ENCODE measurements at places on chromosomes 4 and X.

- no peak for DNase-seq
Measured at GRCh38 chr4:177008071-177008835, 215.5 kb upstream of the VEGFC start.

DNA sequence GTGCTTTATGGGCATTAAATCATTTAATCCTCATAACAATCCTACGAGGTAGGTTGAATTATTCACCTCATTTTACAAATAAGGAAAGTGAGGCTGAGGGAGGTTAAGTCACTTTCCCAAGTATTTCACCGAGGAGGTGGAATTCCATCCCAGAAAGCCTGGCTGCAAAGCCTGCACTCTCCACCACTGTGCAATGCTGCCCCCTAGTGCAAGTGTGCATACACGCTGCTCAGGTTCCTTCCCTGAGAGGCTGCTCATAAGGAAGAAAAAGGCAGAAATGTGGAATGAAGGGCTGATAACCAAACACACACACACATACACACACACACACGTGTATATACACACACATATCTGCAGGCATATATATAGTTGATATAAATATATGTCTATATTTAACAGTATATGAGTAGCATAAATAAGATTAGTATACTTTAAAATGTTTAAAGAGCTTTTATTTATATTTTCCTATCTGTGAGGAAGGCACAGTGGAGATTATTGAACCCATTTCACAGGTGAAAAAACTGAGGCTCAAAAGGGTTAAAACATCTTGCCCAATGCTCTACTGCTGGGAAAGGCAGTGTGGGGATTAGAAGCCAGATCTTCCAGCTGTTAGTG lies 714.5 kb upstream of the TENM3 start:
- peak; percentile 89 for DNase-seq

DNA sequence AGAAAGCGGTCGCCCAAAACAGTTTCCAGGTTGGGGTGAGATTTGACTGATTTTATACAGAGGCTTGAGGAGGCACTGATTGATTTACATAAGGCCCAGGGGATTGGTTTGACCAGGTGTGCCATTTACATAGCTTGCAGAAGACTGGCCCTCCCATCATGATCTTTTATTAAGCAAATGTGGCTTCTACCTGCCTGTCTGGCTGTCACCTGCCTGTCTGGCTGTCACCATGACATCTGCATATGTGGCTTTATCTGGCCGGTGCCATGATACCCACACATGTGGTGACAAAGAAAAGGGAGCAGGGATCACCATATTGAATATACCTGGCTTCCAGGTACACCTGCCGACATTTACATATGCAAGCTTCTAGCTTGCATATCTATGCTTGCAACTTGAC lies 17.0 kb upstream of the CDS1 start:
- no peak for DNase-seq

GRCh38 chrX:142296421-142296820 lies 91.3 kb upstream of the MAGEC2 start:
- no peak for DNase-seq
